Left ventricle myocardium superior (tissue), 1 donor: ENCODE measurements at places on chromosomes 13 and 19. TPM values are rescaled to one million over a fixed set of nuclear protein-coding genes. Genes with fewer than 3 reads are reported as not detected.

The CD79A gene
- total RNA-seq = not detected

The RGCC gene
- total RNA-seq = 40.2 TPM

The CPB2 gene
- not detected for total RNA-seq

The CFD gene
- total RNA-seq = 252 TPM

The PLIN5 gene
- 44.2 TPM for total RNA-seq

The S1PR5 gene
- total RNA-seq = not detected

The POU4F1 gene
- total RNA-seq = not detected

The NCR1 gene
- total RNA-seq = 0.27 TPM

The ZNF555 gene
- 9.6 TPM for total RNA-seq

The REEP6 gene
- 0.72 TPM for total RNA-seq

The ACP7 gene
- not detected for total RNA-seq

The ACP5 gene
- 2.5 TPM for total RNA-seq

The DMKN gene
- total RNA-seq = 16.1 TPM

The YJEFN3 gene
- total RNA-seq = 9.4 TPM

The ZNF480 gene
- total RNA-seq = 16.0 TPM

The VSIG10L gene
- total RNA-seq = 0.77 TPM

The CEACAM8 gene
- total RNA-seq = not detected

The CYP4F11 gene
- 0.27 TPM for total RNA-seq

The ZNF226 gene
- total RNA-seq = 19.9 TPM

The TNPO2 gene
- 36.0 TPM for total RNA-seq
